Ammon's horn (tissue), 1 donor: ENCODE measurements at places on chromosomes 2 and 18.

GRCh38 chr2:16495509-16496208 is 170.0 kb downstream of the CYRIA start:
- no peak for DNase-seq

GRCh38 chr18:35661483-35662146 is 80.1 kb downstream of the GALNT1 start:
- DNase-seq, result peak; percentile 15

- DNase-seq, result peak; percentile 54
These were observed 89.9 kb upstream of the CDCA7 start for GRCh38 chr2:173264603-173265366.

- DNase-seq, result no peak
These were observed 6.6 kb upstream of the RPL37A start for GRCh38 chr2:216491793-216492596.

DNA sequence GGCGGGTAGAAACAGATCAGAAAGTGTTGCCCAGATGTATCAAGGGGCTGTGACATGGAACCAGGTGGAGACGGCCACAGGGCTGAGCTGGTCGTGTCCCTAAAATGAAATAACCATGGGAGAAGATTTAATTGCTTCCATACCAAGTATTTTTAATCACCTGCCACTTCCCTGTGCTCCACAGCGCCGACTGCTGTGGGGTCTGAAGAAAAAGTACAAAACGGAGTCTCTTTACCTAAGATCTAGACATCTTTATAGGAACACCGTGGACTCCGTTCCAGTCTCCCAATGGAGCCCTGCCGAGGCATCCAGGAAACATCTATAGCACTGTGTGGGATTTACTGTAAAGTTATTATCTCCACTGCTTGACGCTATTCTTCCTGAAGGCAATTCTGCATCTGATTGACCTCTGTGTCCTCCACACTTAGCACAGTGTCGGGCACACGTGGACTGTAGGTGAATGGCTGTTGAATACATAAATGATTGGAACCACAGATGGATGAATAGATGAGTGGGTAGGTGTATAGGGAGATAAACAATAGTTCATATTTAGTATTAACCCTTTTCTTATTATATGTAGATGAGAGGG is 21.6 kb upstream of the GYPC start:
- no peak for DNase-seq

DNA sequence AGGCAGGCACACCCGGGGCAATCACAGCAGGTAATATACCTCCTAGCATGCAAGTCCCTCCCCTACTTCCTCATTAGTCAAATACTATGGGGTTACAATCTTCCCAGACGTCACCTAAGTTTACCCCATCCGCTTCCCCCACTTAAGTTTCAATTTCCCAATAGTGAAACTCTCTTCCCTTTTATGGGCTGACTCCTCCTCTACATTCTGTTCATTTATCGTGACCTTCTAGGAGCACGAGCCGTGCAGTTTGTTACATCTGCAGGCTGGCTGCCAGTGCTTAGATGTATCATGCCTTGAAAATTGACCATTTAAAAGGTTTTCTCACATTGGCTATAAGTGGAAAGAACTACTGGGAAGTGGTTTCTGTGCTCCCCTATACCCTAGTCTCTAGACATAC is 1357.8 kb upstream of the CRIM1 start:
- peak; percentile 7 for DNase-seq

DNA sequence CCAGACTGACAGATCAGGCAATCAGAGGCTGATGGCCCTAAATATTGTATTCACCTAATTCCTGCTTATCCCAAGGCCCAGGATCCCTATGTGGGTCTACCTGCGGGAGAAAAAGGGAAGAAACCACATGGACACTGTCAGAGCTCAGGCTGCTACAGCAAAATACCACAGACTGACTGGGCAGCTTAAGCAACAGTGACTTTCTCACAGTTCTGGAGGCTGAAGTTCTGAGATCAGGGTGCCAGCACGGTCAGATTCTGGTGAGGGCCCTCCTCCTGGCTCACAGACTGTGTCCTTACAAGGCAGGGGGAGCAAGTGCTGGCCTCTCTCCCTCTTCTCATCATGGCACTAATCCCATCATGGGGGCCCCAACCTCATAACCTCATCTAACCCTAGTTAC is 181.7 kb downstream of the TMEM163 start:
- no peak for DNase-seq

DNA sequence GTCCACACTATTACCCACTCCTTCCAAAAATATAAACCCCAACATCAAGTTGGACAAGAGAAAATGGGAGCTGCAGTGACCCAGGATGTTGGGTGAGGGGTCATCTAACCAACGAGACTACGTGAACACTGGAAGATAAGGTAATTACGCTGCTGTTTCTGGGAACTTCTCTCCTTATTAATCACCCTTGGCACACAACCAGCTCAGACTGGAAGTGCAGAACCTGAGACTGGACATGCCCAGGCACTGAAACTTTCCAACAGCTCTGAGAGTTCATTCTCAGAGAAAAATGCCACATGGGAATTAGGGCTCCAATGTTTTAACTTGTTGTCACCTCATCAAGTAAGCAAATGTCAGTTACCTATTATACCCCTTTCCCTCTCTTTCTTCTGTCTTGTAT is 135.3 kb downstream of the CCDC148 start:
- no peak for DNase-seq

DNA sequence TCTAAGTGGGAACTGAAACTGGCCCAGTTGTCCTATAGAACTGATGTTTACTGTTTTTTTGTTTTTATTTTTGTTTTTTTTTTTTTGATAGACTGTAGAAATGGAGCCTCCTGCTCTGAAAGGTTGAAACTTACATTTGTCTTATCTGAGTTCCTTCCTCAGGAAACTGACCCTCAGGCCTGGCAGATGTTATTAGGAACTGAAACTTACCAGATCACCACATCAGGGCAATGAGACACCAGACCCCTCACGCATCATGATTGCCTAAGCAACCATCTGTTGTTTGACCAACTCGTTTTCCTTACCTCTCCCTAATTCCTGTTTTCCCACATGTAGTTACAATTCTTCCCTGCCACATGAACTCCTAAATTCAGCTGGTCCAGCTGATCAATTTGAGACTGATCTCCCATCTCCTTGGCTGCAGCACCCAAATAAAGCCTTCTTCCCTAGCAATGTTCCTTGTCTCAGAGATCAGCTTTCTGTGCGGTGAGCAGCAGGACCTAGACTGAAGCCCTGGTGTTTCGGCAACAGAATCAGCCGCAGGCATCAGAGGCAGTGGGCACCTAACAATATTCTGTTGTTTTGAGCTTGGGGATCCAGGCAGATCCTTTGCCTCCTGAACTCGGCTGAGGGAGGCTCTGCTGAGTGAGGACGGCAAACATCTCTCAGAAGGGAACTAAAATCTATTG is 96.8 kb downstream of the MSH2 start:
- no peak for DNase-seq

- no peak for DNase-seq
These were observed 25.5 kb downstream of the REEP1 start for GRCh38 chr2:86311879-86312278.

- DNase-seq, result no peak
These were observed 38.7 kb downstream of the PSD4 start for GRCh38 chr2:113212245-113213060.

GRCh38 chr18:22441638-22442037 is 23.9 kb upstream of the CTAGE1 start:
- DNase-seq, result no peak
